ENCODE measurements at places on chromosomes 1 and 21.

GRCh38 chr1:34547046-34547674 is 207.7 kb upstream of the GJB5 start:
- peak; percentile 16 for DNase-seq

- no peak for DNase-seq
Measured at GRCh38 chr1:63775418-63776127, 1.8 kb downstream of the ROR1 start.

DNA sequence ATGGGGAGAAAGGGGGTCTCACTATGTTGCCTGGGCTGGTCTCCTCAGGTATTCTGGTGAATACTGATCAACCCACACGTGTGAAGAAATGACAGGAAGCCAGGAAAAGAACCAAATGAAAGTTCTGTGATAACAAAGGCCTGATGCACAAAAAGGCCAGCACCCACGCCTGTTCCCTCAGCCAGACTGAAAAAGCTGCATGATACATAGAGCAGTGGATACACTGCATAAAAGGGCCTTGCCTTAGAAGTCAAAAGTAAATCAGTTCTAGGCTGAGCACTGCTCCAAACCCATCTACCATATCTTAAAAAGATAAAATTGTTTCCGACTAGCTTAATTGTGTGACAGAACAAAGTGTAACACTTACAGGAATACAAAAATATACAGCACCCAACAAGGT is 36.9 kb upstream of the PSMG1 start:
- no peak for DNase-seq

DNA sequence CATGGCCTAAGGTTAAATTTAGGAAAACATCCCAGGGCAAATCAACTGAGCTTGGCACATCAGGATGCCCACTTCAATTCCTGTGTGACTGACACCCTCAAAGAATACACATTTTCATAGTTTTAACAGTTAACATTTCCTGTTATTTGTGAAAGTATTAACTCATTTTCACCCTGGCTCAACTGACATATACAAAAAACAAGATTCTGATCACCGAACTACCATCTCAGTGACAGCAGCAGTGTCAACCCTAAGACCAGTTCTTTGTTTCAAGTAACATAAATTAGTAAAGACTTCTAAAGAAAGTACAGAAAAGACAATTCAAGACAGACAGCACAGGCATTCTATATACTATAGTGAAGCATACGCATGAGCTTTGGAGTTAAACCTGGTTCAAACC is 69.0 kb upstream of the SDC3 start:
- no peak for DNase-seq

GRCh38 chr1:205246351-205247119 is 18.8 kb downstream of the TMCC2 start:
- DNase-seq, result no peak

- DNase-seq, result no peak
Measured at GRCh38 chr1:54861070-54861761, 25.8 kb downstream of the DHCR24 start.

- DNase-seq, result peak; percentile 95
Measured at GRCh38 chr1:161196521-161197451, 2.1 kb downstream of the ADAMTS4 start.

GRCh38 chr1:118563981-118564951 is 379.2 kb upstream of the SPAG17 start:
- DNase-seq, result peak; percentile 27

GRCh38 chr1:203271018-203271743 is 34.1 kb upstream of the BTG2 start:
- peak; percentile 68 for DNase-seq

DNA sequence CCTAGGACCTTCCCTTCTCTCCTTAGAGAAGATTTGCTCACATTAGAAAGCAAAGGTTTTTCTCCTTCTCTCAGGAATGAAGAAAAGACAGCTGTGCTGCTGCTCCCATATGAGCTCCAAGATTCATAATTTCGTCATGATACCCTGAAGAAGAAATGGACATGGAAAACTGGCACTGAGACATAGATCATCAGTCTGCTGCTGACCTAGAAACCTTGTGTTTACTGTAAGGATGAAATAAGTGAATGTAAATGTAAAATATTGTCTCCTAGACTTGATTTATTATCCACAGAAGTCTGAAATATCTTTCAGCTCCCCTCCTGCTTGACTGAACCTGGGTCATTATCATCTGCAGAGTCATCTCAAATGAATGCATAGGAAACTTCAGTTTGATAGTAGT is 77.9 kb downstream of the ZC3H11B start:
- DNase-seq, result no peak

DNA sequence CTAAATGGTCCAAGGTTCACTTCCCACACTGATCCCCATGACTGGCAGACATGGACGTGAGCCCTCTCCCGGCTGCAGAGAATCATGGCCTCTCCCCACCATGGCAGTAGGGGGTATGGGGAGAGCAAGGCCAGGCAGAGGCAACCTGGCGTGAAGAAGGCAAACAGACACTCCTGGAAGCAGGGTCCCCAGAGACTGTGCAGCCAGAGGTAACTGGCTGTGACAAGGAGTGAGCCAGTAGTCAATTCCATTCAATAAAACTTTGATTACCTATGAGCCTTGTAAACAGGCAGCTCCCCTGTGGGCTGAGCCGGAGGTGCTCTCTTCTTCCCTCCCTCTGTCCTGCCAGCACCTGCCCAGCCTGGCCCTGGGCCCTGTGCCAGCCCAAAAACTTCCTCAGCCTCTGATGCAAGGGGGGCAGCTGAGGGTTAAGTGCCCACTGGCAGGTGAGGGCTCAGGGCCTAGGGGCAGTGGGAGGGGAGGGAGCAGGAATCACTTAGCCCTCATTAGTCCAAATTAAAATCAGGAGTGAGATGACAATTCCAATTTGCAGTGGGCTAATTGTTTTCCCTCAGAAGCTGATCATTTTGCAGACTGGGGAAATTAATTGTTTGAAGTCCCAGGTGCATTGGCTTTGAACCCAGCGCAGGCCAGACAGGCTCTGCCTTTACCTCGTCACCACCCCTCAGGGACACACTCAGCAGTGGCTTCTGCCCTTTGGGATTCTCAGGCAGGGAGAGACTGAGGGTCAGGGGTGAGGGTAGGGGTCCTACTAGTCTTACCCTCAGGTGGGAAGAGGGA is 35.6 kb downstream of the LRRN2 start:
- no peak for DNase-seq

GRCh38 chr1:29368936-29369932 is 132.9 kb downstream of the PTPRU start:
- no peak for DNase-seq

DNA sequence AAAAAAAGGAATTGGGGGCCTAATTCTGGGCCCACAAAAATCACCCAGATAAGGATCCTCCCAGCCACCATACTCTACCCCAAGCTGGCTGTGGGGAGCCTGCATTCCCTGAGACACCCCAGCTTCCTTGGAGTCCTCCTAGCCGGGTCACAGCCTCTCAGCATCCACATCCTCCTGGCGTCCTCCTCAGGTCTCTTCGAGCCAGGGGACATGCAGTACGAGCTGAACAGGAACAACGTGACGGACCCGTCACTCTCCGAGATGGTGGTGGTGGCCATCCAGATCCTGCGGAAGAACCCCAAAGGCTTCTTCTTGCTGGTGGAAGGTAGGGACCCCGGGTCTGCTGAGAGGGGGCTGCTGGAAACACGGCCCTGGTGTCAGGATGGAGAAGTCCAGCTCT is 64.3 kb downstream of the ALPL start:
- DNase-seq, result no peak

DNA sequence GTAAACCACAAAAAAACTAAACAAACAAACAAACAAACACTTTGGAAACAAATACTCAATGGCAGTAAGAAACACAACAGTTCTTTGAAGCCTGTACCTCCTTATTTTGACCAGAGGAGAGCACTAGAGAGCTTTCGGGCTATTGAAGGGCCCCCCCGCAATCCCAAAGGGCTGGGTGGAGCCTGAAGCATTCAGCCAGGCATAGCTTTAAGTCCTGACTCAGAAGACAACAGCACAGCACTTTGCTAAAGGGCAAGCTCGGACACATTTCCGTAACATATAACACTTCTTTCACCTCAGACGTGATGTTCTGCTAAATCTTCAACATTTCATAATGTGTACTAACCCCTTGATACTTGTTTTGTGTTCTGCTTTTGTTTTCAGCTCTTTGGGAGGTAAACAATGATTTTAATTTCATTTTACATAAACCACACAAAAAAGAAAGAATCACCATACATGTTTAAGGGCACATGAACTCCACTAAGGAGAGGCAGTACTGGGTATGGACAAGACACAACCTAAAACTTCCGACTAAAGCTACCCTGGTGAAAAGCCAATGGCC is 9.7 kb upstream of the SHCBP1L start:
- peak; percentile 97 for DNase-seq

- peak; percentile 84 for DNase-seq
Measured at GRCh38 chr1:51792864-51793263, 85.7 kb downstream of the NRDC start.

- DNase-seq, result peak; percentile 83
Measured at GRCh38 chr1:248872752-248873408, 14.0 kb upstream of the ZNF692 start.

DNA sequence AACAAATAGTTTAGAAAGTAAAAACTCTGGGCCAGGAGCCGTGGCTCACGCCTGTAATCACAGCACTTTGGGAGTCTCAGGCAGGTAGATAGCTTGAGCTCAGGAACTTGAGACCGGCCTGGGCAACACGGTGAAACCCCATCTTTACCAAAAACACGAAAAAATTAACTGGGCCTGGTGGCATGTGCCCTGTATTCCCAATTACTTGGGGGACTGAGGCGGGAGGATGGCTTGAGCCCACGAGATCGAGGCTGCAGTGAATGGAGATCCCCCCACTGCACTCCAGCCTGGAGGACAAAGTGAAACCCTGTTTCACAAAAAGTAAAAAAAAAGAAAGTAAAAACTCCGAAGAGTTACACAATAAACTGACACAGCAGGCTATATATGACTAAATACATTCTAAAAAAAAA is 10.6 kb downstream of the CEP170 start:
- DNase-seq, result no peak

DNA sequence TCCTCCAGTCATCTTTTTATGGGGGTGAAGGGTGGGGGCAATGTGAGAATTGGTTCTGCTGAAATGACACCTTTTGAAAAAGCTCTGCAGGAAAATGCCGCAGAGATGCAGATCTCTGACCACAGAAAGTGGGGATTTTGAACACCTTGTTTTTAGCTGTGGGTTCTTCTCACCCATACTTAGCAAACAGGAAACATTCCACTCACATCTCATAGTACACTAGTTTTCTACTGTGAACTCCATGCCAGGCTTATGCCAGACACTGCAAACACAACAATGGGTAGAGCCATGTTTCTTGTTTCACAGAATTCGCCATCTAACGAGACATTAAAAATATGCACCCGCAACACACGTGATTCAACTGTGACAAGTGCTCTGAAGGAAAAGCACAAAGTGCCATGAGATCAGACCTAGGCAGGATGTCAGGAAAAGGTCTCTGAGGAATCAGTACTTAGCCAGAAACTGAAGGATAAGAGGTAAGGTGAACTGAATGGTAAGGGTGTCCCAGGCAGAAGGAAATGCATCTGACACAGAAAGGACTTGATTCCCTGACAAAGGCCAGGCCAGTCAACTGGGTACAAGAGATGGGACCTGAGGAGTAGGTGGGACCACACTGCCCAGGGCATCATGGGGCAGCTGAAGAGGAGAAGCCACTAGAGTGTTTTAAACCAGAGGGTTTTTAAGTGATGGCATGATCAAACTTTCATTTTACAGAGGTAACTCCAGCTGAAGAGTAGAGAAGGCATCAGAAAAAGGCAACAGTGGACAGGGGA is 83.8 kb upstream of the JAK1 start:
- no peak for DNase-seq

- DNase-seq, result no peak
Measured at GRCh38 chr1:62364721-62365120, 45.5 kb upstream of the KANK4 start.

DNA sequence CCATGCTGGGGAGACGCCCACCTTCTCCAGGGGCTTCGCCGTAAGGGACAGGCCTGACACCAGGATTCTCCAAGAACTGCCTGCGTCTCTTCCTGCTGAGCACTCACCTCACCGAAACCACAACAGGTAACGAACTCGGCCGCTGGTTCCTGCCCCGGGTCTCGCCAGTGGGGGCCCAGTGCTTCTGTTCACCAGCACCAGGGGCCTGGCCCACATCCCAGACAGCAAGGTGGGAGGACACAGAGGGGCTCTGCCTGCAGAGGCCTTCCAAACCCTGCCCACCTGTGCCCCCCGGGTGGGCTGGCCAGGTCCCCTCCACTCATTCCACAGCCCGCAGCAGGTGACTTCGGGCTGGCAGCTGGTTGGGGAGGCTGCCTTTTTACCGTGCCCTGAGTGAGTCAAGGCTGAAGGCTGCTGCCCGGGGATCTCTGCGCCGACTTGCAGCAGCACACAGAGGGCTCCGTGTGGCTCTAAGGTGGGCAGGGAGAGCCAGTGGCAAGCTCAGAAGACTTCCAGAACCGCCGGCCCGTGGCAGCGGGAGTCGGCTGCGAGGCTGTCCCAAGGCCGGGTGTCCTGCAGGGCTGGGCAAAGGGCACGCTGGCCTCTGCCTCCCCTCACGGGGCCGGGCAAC is 14.7 kb upstream of the COL18A1 start:
- DNase-seq, result no peak

- no peak for DNase-seq
Measured at GRCh38 chr1:172897738-172898137, 153.0 kb downstream of the TNFSF18 start.

- DNase-seq, result peak; percentile 44
Measured at GRCh38 chr1:109985247-109986053, 885 bp downstream of the AHCYL1 start.

- peak; percentile 75 for DNase-seq
Measured at GRCh38 chr1:211037095-211037494, 96.9 kb downstream of the KCNH1 start.

DNA sequence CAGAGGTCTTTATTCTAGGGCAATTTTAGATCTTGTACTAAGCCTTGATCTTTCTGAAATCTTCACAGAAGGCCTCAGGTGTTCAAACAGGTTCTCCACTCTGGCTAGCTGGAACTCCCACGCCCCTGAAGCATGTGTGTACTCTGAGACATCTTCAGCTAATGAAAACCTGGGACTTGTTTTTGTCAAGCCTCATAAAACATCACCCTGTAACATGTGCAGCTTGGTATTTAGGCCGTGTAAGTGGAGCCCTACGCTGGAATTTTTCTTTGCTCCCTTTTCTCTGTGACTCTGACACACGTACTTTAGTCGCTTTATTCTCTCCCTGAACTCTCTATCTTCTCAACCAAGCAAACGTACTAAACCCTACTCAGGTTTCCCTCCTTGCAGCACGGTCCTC is 701.9 kb upstream of the ZP4 start:
- no peak for DNase-seq

DNA sequence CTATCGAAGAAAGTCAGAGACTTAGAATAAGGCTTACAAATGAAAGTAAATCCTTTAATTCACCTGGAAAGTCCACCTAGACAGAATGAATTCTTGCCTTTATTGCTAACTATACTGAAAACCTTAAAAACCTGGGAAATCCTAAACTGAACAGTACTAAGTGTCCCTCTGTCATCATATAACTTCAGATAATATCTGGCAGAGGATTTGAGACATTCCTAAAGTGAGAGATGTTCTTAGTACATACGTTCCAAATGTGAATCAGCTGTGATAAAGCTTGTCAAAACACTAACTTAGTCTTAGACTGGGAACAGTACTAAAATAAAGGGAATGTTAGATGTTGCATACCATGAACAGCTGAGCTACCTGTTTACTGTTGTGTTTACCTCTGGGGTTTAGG is 121.7 kb downstream of the TNFSF18 start:
- DNase-seq, result peak; percentile 60

Data from GM23248 (cell line).